Cortex of kidney (tissue), 1 donor: ENCODE measurements at places on chromosomes 4 and X.

DNA sequence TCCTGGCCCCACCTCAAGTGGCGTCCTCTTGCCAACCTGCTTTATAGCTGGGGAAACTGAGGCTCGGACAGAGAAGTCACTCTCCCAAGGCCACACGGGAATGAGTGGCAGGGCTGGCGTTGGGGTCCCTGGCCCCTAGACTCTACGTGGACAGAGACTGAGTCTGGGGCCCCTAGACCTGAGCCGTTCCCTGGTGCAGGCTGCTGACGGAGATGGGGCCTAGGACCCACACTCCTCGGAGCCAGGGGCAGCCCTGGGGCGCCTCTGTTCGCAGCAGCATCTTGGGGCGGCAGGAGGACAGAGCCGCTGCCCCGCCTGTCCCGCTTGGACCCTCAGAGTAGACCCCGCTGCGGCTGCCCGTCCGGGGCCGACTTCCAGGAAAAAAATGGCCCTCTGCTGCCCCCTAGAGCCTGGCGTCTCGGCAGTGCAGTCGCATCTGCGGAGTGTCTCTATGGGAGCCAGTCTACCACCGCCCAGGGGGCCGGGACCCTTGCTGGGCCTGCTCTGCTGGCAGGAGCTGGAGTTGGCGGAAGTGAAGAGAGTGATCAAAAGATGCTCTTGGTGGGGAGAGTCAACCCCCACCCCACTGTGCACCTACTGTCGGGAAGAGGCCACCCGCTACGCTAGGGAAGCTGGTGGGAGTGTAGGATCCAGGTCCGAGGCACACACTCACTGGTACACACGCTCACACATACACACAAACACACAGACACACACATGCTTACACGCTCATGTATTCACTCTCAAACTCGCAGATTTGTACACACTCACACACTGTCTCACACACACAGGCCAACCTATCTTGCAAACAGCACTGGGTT, 220.1 kb downstream of the AFAP1 start:
- DNase-seq: no peak

GRCh38 chrX:40283981-40284380, 186.2 kb upstream of the BCOR start:
- no peak for DNase-seq

DNA sequence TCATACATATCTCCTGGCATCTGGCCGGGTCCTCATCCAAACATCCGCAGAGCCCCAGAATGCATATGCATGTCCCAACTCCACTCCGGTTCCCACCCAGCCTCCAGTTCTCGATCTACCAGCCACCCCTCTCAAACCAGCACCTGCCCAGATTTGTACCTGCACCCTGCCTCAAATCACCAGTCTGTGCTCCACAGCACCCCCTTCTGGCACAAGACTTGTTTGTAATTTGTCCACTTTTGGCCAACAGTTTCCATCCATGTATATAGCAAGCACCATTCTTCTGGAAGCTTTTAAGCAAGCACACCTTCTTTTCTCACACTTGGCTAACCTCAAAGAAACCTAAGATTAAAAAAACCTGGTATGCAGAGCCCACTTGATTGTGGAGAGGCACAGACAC, 644.1 kb downstream of the MID1IP1 start:
- DNase-seq: no peak

- no peak for DNase-seq
Measured at GRCh38 chr4:175536852-175537453, 275.1 kb downstream of the GPM6A start.

- no peak for DNase-seq
Measured at GRCh38 chrX:138150709-138151108, 560.8 kb downstream of the FGF13 start.

GRCh38 chr4:106048250-106048971, 153.1 kb downstream of the NPNT start:
- DNase-seq: no peak

DNA sequence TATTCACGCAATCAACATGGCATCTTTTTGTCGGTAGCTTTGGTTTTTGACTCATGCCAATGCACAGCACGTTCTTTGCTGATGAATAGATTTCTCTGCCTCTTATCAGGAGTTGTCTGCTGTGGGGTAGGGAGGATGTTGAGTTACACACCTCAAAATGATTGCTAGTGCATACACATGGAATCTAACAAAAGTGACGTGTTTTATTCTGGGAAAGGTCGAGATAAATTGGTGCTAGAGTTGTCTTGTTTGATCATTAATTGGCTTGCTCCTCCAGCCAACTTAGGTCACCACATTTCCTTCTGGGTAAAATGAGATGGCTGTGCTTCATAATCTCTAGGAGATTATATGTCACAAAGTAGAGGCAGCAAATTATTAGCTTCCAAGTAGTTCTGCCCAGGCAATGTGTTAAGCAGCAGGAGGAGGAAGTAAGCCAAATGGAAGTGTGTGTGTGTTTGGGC, 3.9 kb downstream of the RAB9A start:
- no peak for DNase-seq

- DNase-seq: no peak
Measured at GRCh38 chr4:19721587-19721986, 530.1 kb upstream of the SLIT2 start.

- no peak for DNase-seq
Measured at GRCh38 chr4:78772526-78773091, 3.5 kb upstream of the BMP2K start.

- DNase-seq: no peak
Measured at GRCh38 chr4:113406723-113407016, 354.9 kb downstream of the CAMK2D start.
